ENCODE measurements at places on chromosomes 12 and 14. TPM values are rescaled to one million over a fixed set of nuclear protein-coding genes. Genes with fewer than 3 reads are reported as not detected.

GRCh38 chr12:24625103-24625502 is 323.8 kb downstream of the BCAT1 start:
- no peak for DNase-seq

DNA sequence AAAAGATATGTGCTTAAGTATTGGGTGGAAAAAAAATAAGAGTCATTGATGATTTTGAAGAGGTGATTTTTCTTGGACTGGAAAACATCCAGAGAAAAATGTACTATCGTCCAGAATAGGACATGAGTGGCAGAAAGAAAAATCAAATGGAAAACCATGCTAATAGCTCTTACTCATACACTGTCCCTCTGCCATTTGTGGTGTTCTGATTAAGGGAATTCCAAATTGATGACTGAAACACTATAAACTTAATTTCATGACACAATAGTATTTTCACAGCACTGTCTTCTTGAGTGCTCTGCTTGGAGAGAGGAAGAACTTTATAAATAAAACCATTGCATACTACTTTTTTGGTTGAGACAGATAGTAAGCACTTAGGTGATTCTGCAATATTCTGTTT is 72.4 kb downstream of the USP15 start:
- DNase-seq = no peak

GRCh38 chr12:16348435-16349130 is 1.1 kb downstream of the MGST1 start:
- DNase-seq = no peak

DNA sequence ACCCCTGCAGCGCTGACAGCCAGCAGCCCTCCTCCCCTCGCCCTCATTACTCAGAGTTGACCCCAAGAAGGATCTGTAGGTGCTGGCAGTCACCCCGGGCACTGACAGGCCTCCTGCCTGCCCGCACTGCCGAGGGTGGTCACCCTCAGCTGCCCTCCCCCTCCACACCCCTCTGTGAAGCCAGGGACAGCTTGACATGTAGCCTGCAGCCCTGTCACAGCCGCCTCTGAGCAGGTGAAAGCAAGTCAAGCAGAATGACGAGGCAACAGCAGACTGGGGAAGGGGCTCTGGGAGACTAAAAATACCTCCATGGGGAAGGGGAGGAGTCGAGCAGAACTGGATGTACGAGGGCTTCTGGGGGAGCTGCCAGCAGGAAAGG is 178.1 kb downstream of the DPF3 start:
- no peak for DNase-seq

Gene IGFBP6
- 22.8 TPM for total RNA-seq

Gene CAPZA3
- total RNA-seq = 0.20 TPM

Data from mucosa of gallbladder (tissue), 1 donor.